ENCODE measurements at places on chromosomes 4 and X. TPM values are rescaled to one million over a fixed set of nuclear protein-coding genes. Genes with fewer than 3 reads are reported as not detected.

DNA sequence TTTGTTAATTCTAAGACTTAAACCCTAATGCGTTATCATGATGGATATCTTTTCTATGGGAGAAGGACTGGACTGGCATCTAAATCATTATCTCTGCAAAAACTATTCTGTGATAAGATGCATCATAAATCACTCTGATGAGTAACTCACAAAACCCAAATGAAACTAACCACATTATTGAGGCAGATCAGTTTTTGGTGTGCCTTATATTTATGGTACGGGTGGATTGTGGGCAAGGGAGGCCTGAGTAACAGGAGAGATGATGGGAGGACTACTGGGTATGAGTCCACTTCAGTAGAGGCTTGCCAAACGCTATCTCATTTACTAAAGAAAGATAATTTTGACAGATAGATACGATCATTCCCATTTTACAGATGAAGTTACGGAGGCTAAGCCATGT lies 66.4 kb upstream of the GUCY1A1 start:
- no peak for DNase-seq

DNA sequence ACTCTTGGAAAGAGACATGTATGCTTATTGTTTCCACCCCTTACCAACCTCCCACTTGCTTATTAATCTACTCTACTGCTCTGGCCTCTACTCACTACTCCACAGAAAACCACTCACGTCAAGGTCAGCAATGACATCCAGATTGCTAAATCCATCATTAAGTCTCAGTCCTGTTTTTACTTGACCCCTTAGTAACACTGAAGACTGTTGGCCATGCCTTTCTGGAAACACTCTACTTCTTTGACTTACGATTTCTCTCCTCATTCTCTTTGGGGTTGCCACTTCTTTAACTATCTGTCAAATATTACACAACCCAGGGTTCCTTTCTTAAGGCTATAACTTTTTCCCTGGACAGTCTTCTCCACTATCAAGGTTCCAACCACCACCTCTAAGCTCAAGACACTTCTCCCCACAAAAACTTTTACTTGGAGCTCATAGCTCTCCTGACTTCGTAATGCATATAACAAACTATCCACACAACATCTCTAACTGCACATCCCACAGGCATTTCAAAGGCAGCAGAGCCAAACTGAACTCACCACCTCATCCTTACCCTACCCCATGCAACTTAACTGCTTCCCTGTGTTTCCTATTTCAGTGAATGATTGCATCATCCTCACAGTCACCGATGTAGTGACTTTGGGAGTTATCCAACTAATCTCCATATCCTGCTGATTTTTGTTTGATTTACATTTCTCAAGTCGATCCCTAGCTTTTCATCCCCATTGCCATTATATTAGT lies 15.8 kb upstream of the MAGEA4 start:
- DNase-seq, result no peak

DNA sequence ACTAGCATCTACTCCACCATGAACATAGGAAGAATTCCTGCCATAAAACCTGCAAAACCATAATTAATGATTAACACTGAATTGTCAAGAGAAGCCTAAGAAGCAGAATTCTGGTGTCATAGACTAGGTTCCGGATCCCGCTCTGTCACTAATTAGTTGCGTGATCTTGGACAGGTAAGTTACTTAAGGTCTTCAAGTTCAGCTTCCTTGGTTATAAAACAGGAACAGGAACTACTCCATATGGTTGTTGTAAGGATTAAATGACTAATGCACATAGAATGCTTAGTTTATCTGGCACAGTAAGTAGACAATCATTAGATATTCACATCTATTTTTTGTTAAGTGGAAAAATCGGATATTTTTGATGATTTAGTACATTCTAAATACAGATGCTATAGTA lies 14.3 kb downstream of the G3BP2 start:
- DNase-seq, result no peak

DNA sequence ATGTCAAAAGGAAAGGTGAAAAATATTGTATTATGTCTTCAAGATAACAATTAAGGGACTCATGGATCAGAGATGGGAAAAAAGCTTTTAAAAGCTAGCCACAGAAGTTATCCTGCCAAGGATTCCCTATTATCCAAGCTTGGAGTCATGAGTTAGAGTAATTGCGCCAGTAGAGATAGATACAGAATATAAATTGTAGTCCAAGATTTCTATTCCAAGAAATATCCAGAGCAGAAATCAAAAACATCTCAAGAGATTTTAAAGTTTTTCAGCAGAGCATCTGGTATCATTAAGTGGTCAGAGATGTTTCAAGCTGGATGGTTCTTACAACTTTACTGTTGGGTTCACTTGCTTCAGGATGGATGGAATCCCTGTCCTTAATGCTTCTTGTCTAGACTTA lies 186.7 kb downstream of the PCDH18 start:
- no peak for DNase-seq

DNA sequence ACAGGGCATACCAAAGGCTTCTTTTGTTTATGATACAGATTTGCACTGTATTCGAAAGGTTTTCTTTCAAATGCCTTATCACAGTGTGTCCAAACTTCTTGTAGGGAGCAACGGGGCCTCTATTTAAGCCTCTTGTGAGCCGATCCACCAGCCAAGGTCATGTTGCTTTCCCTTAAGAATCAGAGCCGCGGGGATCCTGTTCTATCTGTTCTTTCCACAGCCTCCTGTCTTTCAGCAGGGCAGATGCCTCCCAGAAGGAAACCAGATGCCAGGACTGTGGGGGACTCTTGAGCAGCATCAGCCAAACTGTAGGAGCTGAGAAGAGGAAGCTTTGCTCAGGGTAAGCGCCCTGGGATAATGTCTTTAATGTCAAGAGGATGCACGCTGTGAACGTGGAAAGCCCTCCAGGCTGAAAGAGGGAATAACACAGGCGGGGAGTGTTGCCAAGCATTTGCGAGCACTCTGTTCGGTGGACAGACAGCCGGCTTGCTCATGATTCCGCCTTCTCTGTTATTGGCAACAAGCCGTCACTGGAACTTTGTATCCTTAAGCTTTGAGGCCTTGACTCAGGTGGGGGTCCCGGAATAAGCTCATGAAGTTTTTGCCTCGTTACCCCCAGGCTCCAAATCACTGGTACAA lies 279.8 kb upstream of the FRG1 start:
- DNase-seq, result no peak

Gene TMEM47
- total RNA-seq, result 85.7 TPM

Gene ATP2B3
- not detected for total RNA-seq

Measured in osteoblast (primary cell).